Renal cortical epithelial cell (primary cell): ENCODE measurements at places on chromosomes 5 and 9. TPM values are rescaled to one million over a fixed set of nuclear protein-coding genes. Genes with fewer than 3 reads are reported as not detected.
A peak's percentile ranks its signal among the peaks of the same experiment; 100 is the strongest.

GRCh38 chr9:107906074-107906473 lies 416.5 kb upstream of the KLF4 start:
- DNase-seq, result peak; percentile 13

DNA sequence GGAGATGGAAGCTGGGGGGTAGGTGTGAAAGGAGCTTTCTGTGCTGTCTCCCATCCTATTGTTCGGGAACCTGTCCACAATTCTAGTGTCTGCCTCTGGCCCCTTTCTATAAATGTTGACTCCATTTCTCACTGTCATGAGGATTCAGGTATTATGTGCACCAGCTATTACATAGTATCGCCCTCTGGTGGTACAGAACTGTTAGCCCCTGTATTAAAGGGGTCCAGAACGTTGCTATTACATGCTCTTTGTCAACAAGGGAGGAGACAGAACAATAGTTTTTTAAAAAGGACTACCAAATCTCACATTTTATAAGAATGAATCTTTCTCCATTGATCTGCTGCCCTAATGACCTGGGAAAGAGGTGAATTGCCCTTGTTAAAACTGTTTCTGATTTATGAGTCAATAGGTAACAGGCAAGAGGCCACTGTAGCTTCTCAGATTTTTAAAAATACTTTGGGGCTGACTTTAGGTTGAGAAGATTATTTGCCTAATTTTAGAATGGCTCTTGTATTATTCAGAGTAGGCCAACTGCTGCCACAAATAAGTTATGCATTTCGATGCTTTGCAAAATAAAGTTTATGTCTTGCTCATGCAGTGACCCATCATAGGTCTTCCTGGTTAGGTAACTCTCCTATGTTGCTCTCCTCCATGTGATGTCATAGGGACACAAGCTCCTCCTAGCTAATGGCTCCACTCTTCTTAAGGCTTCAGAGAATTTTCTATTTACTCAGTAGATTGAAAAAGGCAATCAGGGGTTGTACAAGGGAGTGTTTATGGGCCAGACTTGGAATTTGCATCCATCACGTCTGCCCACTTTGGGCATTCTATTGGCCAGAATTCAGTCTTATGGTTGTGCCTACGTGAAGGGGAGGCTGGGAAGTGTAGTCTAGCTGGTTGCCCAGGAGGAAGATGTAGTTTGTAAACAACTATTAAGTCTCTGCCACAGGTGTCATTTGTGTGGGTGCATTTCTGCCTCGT lies 20.8 kb downstream of the DCANP1 start:
- peak; percentile 59 for DNase-seq

- DNase-seq, result no peak
Observed at GRCh38 chr5:23136958-23137357, 283.8 kb upstream of the CDH12 start.

The FABP6 gene
- not detected in 2 replicates for total RNA-seq

DNA sequence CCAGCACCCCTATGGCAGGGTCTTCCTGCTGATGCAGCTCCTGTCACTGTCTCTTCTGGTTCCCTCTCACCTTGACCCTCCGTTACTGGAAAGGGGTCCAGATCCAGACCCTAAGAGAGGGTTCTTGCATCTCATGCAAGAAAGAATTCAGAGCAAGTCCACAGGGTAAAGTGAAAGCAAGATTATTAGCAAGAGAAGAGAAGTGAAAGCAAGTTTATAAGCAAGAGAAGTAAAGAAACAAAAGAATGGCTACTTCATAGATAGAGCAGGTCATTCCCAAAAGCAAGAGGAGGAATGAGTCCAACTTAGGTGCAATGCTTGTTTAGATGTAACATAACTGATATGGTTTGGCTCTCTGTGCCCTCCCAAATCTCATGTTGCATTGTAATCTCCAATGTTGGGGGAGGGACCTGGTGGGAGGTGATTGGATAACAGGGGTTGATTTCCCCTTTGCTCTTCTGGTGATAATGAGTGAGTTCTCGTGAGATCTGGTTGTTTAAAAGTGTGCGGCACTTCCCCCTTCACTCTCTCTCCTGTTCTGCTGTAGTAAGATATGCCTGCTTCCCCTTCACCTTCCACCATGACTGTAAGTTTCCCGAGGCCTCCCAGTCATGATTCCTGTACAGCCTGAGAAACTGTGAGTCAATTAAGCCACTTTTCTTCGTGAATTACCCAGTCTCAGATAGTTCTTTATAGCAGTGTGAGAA lies 183.3 kb downstream of the MED10 start:
- DNase-seq, result no peak

DNA sequence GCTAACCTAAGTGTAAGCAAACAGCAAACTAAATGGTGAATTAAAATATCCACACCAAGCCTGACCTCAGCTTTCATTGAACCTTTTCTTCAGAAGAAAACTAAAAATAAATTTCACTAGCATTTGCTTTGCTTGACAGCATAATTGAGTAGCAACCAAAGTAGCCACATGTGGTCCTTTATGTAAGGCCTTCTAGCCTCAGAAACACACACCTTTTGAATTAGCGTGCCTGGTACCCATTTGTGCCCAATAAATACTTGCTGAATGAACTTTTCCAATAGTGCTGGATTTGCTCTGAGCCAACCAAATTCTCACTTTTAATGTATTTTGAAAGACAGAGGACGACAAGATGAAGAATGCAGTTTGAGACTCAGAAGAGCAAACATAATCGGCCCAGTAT lies 2.1 kb upstream of the NIPBL start:
- no peak for DNase-seq

The CD74 gene
- 25.4 and 42.5 TPM in 2 replicates for total RNA-seq

The OTP gene
- total RNA-seq, result not detected in 2 replicates

DNA sequence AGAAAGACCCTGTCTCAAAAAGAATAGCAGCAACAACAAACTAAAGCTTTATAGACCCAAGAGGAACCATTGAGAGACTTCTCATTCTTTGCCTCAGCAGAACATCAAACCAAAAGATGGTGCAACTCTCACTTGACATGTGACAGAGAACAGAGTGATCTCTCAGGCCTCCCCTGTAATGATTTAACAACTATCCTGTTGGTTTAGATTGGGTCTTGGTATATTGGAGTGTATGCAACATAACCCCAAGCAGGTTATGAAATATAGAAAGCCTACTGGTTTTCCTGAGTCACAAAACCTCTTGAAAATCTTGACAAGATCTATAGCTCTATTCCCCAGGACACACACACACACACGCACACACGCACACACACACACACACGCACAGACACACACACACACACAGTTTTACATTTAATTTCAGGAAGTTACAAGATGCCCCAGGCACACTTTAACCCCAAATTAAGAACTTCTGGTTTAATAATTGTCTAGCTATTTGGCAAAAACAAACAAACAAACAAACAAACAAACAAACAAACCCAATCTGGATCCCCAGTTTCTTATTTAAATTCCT lies 6.5 kb upstream of the FGF1 start:
- no peak for DNase-seq

DNA sequence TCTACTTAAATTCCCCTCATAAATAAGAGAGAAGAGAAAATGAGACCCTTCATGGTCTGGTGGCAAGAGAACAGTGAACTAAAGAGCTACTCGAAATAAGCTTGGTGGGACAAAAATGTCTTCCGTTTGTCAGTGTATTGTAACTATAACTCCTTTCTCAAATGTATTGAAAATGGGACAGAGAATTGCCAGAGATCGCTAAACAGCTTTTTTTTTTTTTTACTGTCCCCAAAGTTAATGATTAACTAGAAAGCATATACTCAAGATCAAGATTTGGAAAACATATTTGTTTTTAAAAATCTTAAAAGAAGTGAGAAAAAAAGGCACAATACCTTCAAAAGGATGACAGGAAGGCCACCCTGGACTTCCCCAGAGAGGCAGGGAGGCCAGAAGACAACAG lies 206.4 kb upstream of the CTNND2 start:
- DNase-seq, result no peak

DNA sequence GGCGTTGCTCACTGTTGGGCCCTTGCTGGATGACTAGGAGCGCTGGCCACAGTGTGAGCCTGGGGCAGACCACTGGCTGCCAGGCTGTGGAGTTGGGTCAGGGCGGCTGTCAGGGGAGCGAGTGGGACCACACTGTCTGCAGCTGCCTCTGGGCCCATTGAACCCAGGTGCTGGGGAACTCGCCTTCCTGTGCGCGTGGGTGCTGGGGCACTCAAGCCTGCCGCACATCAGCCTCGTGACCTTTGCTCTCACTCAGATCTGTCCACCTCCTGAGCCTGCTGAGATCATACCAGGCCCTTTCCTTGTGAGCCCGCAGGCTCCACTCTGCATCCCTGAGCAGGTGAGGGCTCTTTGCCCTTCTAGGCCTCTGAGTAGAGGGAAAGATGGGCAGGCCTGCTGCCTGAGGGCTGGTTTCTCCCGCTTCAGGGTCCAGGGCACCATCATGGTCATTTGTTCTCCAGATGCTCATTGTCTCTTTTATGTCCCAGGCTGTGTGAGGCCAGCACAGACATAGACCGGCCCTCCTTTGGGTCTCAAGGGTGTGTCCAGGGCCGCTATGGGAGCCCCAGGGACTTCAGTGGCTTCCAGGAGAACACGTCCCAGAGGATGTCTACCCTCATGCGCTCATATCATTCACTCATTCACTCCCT lies 26.5 kb downstream of the WNK2 start:
- DNase-seq, result no peak

DNA sequence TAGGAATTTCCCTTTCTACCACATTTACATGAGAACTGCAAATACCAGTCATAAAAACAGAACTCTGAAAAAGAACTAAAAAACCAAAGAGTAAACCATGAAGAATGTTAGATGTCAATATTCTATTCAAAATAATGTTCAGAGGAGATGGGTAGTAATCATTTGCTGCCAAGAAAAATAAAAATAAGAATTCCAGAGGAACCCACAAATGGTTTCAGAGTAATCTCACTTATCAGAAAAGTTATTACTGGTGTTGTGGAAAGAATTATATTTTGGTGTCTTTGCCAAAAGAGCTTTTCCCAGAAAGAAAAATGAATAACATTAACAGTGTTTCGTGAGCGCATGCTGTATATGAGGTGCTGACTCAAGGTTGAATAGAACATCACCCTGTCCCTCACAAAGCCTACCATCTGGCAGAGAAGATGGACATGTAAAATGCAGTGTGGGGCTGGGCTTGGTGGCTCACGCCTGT lies 35.6 kb downstream of the GPR21 start:
- no peak for DNase-seq

The DAPK1 gene
- 41.0 and 263 TPM in 2 replicates for total RNA-seq

GRCh38 chr9:135217836-135218235 lies 130.4 kb downstream of the OLFM1 start:
- no peak for DNase-seq

GRCh38 chr9:132164604-132165362 lies 2.9 kb downstream of the NTNG2 start:
- DNase-seq, result peak; percentile 76

DNA sequence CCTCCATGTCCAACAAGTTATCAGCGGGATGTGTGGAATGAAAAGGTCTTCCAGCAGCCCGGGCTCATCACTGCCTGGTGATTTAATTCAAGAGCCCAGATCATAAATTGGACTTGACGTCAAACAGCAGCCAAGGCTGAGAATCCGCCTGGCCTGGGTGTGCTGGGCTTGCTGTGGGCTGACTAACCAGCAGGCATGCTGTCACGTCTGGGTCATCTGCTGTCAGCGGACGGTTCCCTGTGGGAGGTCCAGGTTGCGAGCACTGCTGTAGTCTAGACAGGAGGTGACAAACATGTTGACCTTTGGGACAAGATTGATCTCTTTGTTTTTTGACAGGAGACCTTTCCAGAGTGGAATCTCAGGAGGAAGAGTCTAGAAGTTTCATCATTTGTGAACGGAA lies 289.7 kb downstream of the OSTF1 start:
- no peak for DNase-seq

The NME5 gene
- total RNA-seq, result 7.1 and 17.1 TPM in 2 replicates

DNA sequence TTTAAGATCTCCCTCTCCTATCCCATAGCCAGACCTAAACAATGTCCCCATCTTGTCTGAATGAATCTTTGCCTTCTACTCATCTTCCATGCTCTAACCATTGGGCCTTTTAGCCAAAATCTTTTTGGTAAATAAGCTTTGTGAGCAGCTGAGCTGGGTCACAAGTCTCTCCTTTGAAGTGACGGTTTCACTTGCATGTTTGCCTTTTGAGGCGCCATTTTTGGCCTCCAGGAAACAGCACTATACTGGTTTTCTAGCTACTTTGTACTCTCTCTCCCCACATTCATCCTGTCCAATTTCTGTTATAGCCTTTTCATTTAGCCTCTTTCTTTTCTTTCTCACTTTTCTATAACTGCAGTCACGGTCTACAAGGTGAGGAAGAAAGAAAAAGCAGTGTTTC lies 195.5 kb upstream of the C9orf72 start:
- DNase-seq, result no peak

DNA sequence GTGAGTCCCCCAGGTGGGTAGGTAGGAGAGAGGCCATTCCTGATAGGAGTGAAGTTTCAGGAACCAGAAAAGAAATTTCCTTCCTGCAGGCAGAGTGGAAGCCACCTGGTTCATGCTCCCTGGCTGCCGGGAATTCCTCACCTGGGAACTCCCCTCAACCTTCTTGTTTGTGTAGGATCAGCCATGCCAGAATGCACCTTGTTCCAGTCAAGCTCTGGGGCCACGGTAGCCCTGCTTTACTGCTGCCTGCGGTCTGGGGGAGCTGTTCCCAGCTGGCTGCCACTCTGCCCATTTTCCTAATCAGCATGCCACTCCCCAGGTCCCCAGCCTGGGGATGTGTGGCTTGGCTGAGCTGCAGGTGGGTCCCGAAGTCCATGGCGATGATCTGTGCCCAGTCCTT lies 18.7 kb upstream of the B4GALT1 start:
- DNase-seq, result no peak

DNA sequence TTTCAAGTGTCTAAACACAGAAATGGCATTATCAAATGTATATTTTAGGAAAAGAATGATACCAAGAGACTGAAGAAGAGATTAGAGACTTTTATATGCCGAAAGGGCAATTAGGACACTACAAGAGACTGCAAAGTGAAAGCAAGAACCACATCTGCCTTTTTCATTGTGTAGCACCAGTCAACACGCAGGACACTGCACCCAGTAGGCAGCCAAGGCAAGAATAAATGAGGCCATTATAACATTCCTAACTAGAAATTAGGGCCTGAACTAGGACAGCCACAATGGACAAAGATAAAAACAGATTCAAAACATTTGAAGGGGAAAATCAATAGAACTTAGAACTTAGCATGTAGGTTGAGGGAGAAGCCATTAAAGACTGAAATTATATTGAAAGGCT lies 10.8 kb downstream of the CETN3 start:
- DNase-seq, result no peak

The C5orf46 gene
- 0.35 TPM in 1 of 2 replicates, not detected in the other for total RNA-seq

The ZDHHC11B gene
- not detected in 2 replicates for total RNA-seq

GRCh38 chr5:53262348-53262970 lies 152.9 kb upstream of the MOCS2 start:
- peak; percentile 23 for DNase-seq

The CDC25C gene
- total RNA-seq, result 0.35 and 2.6 TPM in 2 replicates

- DNase-seq, result no peak
Observed at GRCh38 chr9:25025156-25025555, 479.5 kb upstream of the IZUMO3 start.

The TRIO gene
- 205 and 408 TPM in 2 replicates for total RNA-seq
